Astrocyte of the cerebellum (primary cell): ENCODE measurements at places on chromosomes 2 and 18.

- no peak for DNase-seq
Measured at GRCh38 chr2:584863-585823, 92.1 kb downstream of the TMEM18 start.

- DNase-seq: peak; percentile 49
Measured at GRCh38 chr2:189327879-189328847, 113.1 kb upstream of the WDR75 start.

- no peak for DNase-seq
Measured at GRCh38 chr2:17762451-17762850, 8.5 kb downstream of the GEN1 start.

DNA sequence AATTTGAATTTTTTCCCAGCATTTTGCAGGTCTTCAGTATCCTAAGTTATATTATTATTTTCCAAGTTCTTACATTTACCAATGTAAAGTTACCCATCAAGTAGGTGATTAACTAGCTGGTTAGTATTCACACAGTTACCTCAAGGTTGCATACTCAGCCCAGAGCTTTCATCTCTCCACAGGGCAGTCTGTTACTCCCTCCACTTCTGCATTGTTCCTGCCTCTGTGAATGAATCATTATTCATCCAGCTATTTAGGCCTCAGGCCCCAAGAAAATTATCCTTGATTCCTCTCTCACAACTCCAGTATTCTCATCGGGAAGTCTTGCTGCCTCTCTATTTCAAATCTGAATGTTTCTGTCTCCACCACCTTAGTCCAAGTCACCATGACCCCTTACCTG, 92.2 kb downstream of the SMC6 start:
- no peak for DNase-seq

GRCh38 chr2:83971547-83971946, 487.5 kb downstream of the SUCLG1 start:
- no peak for DNase-seq

GRCh38 chr18:51686590-51686989, 489.1 kb upstream of the MEX3C start:
- no peak for DNase-seq

- DNase-seq: no peak
Measured at GRCh38 chr2:226408141-226408540, 391.5 kb downstream of the IRS1 start.

DNA sequence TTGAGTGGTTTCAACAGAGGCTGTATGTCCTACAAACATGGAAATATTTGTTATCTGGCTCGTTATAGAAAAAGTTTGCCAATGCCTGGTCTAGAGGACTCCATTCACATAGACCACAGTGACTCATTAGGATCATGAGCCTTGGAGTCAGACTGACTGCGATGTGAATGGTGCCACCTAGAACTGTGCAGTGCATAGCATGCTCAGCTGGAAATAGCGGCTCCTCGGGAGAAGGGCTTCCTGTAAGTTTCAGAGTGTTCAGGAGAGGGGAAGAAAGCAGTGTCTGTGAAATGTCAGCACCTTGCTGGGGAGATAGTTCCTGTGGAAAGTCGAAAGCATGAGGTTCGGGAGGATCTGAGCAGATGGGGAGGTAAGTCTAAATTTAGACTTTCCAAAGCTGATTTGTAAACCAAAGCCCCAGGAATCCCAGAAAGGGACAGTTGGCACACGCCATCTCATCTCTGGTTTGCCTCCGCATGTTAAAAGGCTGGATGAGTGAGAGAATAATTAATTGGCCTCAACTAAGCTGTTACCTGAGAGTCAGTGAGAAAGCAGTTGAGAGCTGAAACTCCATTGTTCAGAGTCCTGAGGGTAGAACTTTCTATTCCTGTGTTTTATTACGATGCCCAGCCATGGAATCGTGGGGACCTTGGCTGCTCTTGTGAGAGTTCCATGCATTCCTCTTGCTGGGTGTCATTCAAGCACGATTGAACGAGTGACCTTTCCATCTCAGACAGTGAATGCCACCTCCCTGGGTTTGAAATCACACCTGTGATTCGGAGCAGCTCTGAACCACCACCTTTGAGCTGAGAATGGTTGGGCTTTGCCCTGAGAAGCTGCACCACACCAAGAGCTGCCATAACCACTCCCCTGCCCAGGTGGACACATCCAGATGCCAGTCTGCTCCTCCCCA, 99.5 kb downstream of the MAPK4 start:
- no peak for DNase-seq
